Activated CD4-positive, alpha-beta T cell treated with anti-CD3 and anti-CD28 coated beads for 48 hours (primary cell): ENCODE measurements at places on chromosomes 5 and 9.
A peak's percentile ranks its signal among the peaks of the same experiment; 100 is the strongest.

DNA sequence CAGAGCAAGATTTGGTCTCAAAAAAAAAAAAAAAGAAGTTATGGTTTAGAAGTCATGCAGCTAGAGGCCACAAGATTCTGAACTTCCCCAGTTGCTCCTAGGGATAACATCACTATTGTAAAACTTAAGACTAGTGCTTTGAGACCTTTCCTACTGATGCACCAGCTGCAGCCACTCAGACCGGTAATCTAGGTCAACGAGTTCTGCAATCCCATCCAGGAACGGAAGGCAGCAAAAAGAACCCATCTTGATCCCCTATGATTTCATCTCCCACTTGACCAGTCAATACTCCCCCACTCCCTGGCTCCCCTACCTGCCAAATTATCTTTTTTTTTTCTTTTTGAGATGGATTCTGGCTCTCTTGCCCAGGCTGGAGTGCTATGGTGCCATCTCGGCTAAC, 46.9 kb upstream of the TTC39B start:
- DNase-seq, result no peak

- DNase-seq, result no peak
These were observed 43.0 kb downstream of the FSTL4 start for GRCh38 chr5:133569347-133569746.

GRCh38 chr9:12859704-12860251, 85.0 kb downstream of the LURAP1L start:
- no peak for DNase-seq

GRCh38 chr9:121350993-121351561, 19.0 kb downstream of the STOM start:
- DNase-seq, result no peak

- no peak for DNase-seq
These were observed 89.7 kb upstream of the EQTN start for GRCh38 chr9:27386571-27387091.

DNA sequence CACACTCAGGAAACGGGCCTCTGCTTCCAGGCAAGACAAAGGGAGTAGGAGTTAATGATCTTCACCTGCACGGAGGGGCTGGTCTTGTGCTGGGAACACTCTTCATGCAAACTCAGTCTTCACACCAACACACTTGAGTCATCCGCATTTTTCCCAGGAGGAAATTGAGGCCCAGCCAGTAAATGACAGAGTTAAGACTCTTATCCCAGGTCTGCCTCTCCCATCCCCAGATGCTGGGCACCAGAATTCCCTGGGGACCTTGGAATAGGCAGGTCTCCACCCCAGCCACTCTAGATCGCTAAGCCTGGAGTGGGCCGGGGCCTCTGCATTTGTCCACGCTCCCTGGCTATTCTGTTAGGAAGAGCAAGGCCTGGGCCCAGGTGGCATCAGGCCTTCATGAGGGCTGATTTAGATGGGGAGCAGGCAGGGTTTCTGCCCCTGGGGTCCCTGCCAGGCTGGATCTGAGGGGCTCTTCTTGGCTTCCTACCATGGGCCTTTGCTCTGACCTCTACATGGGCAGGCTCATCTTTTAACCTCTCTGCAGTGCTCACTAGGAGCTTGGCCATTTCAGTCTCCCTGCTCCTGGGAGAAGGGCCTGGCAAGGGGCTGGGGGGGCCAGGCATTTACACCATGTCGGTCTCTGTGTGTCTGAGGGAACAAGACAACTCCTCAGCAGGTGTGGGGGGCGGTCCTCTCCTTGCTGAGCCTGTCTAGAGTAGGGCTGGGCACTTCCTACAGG, 77.3 kb downstream of the AMBP start:
- no peak for DNase-seq

GRCh38 chr5:150645070-150645700, 4.7 kb downstream of the SYNPO start:
- DNase-seq, result no peak

GRCh38 chr5:64872044-64872443, 103.3 kb downstream of the CWC27 start:
- DNase-seq, result no peak

DNA sequence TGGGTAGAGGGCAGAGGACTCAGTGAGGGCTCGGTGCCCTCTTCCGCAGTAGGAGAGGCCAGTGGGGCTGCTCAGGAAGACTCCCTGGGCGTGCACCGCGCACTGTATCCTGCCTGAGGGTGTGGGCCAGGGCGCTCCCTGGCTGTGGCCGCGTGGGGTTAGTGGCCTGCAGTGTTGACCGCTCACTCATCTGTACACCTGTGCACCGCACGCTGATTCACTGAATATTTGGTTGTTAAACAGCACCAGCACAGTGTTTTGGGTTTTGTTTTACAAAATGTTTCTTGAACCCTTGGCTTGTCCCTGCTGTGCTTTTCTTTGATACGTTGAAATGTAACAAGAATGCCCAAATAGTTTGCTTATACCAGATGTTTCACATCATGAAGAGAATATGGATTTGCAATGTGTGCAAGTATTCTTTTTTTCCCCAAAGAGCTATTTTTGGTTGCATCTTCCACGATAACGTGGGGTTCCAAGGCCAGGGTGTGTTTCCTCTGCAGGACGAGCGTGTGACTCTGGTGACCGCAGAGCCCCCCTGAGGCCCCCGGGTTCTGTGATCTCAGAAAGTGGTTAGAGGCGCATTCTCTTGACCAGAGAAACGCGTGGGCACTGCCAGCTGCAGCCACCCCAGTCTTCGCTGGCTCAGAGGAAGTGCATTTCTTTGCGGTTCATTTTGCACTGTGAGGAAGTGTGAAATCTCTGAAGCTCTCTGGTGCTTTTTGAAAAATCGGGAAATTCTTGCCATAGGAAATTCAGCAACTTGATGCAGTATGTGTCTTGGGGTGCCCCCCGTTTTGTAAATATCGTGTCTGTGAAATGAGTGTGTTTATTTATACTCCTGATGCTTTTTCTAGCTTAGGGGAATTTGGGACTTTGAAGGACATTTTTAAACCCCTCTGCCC, 46.9 kb downstream of the AHRR start:
- DNase-seq, result no peak

- DNase-seq, result no peak
These were observed 599.9 kb upstream of the ZNF608 start for GRCh38 chr5:125346316-125346715.

DNA sequence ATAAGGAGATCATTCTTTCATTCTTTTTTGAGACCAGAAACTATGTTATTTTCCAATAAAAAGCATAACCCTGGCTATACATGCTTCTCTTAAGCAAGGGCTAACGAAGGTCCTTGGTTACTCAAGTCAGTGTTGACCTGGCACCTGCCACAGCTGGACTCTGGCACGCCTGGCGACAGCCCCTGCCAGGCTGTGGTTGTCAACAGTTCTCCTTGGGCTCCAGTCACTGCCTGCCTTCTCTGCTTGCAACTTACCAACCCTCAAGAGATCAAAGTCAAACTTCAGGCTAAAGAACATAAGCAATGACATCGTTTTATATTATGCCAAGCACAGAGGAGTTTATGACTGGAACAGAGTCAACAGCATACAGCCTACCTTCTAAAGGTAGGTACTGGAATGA, 61.4 kb upstream of the TBC1D9B start:
- no peak for DNase-seq

GRCh38 chr9:128203707-128204551, 750 bp downstream of the DNM1 start:
- DNase-seq, result no peak

GRCh38 chr9:99414321-99414720, 192.2 kb downstream of the SEC61B start:
- DNase-seq, result no peak

- no peak for DNase-seq
These were observed 107.9 kb downstream of the TRIO start for GRCh38 chr5:14250748-14251701.

GRCh38 chr9:127940593-127940992, 2.9 kb upstream of the DPM2 start:
- DNase-seq, result no peak

GRCh38 chr9:92378865-92379560, 25.4 kb downstream of the OGN start:
- DNase-seq, result no peak

- no peak for DNase-seq
These were observed 116.4 kb downstream of the MYO10 start for GRCh38 chr5:16819522-16820167.

DNA sequence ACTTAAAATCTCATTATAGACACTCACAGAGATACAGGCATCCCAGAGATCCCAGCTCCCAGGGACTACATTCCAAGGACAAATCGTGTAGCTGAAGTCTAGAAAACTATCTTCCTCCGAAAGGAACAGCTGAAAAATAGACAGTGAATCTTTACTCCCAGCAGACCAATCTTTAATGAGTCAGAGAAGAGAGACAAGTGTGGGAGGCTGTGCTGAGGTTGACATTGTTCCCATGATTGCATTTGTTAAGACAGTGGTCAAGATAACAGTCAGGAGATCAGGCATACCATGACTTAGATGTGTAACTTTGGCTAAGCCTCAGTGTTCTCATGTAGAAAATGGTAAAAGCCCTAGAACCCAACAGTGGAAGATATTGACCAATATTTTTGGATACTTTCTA, 120.7 kb downstream of the PAPPA start:
- no peak for DNase-seq

DNA sequence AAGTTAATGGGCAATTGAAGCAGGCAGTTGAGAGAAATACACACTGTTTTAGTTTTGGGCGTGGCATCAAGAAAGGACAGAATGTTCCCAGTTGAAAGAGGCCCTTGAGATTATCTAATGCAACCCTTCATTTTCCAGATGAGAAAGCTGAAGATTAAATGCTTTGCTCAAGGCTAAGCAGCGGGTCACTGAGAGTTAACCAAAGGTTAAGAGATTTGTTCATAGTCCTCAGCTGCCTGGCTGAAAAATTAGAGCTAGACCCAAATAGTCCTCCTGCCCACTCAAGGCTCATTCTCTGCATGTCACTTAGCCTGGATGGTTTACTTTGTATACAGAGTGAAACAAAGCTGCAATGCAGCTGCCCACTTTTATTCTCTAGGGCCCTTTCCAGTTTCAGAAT, 46.7 kb upstream of the MAMDC2 start:
- no peak for DNase-seq

GRCh38 chr9:134423749-134424148, 97.5 kb downstream of the RXRA start:
- DNase-seq, result no peak

DNA sequence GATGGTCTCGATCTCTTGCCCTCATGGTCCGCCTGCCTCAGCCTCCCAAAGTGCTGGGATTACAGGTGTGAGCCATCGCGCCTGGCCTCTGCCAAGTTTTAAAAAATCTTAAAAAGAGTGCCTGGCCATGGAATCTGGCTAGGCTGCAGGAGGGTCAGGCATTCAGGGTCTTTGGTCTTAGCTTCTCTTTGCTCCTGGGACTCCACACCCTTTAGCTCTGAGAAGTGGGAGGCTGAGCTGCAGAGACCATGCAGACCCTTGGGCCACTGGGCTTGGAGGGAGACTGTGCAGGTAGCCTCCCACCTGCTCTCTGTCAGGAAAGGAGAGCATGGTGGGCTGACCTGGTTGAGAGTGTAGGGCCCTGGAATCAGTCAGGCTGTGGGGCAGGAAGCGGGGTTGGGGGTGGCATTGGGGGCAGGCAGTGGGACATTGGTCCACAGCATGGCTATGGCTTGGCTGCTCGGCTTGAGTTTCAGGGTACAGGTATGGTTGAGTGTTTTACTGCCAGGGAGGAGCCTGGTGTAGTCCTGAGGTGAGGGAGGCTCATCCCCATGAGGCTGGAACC, 20.8 kb downstream of the PHF2 start:
- DNase-seq, result no peak

GRCh38 chr5:154576429-154576806, 98.4 kb upstream of the HAND1 start:
- DNase-seq, result no peak

GRCh38 chr5:122004201-122004600, 42.4 kb downstream of the SRFBP1 start:
- DNase-seq, result no peak

GRCh38 chr9:136882109-136882946, 4.0 kb upstream of the TRAF2 start:
- peak; percentile 95 for DNase-seq
